ENCODE measurements at places on chromosomes 3 and 15. TPM values are rescaled to one million over a fixed set of nuclear protein-coding genes. Genes with fewer than 3 reads are reported as not detected.

GRCh38 chr3:72390841-72391240 is 457.4 kb downstream of the SHQ1 start:
- DNase-seq, result peak; percentile 27

GRCh38 chr15:34726406-34727100 is 28.2 kb downstream of the GJD2 start:
- DNase-seq, result peak; percentile 79

GRCh38 chr3:17494117-17494809 is 248.2 kb downstream of the TBC1D5 start:
- DNase-seq, result no peak

GRCh38 chr15:67181221-67181639 is 73.2 kb downstream of the AAGAB start:
- no peak for DNase-seq

DNA sequence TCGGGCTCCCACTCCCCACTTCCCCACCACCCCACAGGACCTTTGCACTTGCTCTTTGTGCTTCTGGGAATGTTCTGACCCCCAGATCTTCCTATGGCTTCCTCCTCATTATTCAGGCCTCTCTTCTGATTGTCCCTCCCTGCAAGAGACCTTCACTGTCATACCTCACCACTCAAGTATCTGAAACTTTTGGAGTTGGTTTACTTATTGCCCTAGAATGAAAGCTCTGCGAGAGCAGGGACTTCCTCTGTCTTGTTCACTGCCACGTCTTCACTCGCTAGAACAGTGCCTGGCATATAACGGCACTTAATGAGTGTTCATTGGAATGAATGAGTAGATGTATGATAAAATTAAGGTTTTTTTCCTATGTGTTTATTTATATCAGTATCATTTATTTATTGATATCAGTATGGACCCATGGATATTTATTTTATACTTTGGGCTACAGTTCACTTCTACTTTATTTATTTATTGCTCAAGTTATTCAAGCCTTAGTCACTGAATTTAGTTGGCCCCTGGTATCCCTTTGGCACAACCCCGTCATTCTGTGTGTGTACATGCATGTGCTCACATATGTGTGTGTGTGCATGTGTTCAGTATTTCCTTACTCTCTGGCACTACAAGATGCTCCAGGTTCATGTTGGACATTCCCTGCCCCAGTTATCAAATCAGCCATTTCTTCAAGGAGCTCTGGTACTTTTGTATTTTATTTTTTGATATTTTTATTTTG is 197.6 kb downstream of the THSD4 start:
- DNase-seq, result no peak

DNA sequence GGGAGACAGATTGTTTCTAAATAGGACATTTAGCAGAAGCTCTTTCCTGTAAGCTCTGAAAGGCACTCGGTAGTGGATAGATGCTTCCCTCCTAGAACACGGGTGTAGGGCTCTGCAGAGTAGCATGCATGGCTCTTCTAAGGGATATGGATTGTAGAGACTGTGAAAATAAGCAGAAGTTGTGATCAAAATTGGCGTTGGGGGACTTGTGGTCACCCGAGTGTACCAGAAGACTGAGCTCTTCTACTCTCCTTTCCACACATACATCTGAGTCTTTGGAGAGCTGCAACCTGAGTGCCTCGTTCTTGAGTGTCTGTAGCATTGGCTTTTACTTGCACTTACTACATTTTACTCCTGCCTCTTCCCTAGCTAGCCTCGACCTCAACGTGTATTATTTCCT is 197.7 kb downstream of the LPP start:
- DNase-seq, result no peak

Gene MAP4
- 343 TPM for total RNA-seq

Gene BLM
- total RNA-seq, result 2.0 TPM

Gene ITIH4
- 5.4 TPM for total RNA-seq

Gene CEP19
- total RNA-seq, result 7.2 TPM

Gene USP50
- total RNA-seq, result not detected

Gene PLEKHO2
- total RNA-seq, result 21.6 TPM
